ENCODE measurements at places on chromosomes 5 and 9.
A peak's percentile ranks its signal among the peaks of the same experiment; 100 is the strongest.

GRCh38 chr5:173704615-173705511, 88.4 kb upstream of the BOD1 start:
- no peak for DNase-seq

DNA sequence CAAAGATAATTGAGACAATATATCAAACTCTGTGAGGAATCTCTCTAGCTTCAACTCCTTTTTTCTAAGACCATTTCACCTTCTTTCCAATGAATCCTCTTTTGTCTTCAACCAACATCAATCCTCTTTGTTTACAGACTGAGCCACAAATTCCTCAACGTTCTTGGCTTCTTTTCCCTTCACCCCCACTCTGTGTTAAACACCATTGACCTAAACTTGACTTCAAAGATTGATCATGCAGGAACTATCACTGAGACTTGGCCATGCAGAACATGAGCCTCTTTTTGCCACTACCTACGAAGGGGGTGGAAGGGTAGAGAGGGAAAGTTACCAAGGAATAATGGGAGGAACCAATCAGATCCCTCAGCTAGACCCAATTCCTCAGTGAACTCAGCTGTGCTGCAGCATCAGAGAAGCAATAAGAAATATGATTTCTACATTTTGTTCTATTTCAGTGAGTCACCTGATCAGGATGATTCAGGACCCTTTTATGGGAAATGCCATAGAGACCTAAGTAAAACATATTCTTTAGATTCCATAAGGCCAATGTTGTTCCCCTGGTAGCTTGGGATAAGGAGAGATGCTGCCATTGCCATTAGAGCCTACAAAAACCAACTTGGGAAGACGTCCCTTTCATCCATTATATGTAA, 187.7 kb upstream of the RGMB start:
- DNase-seq = no peak

DNA sequence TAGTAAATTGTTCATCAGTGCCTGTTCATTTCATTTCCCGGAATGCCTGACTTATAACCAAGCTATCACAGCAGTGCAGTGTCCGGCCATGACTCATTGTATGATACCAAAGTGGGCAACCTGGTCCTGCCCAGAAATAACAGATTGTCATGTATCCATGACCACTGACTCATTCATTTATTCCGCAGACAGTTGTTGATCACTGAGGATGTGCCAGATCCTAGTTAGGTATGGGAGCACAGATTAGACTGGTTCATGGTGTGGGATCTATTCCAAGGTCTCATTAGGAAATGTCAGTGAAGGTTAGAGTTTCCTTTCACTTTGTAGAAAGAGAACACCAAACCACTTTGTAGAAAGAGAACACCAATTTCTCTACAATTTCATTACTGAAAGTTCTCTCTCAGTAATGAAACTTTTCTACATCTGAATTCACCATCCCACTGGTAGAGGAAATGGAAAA, 8.7 kb downstream of the NREP start:
- no peak for DNase-seq

GRCh38 chr5:172556971-172557461, 84.0 kb upstream of the NEURL1B start:
- no peak for DNase-seq

- no peak for DNase-seq
Measured at GRCh38 chr5:61999371-61999770, 306.6 kb upstream of the KIF2A start.

- no peak for DNase-seq
Measured at GRCh38 chr5:4017076-4017803, 421.6 kb downstream of the IRX1 start.

- DNase-seq = no peak
Measured at GRCh38 chr5:74446725-74447241, 193.7 kb downstream of the ENC1 start.

GRCh38 chr5:173016598-173017046, 33.1 kb downstream of the ATP6V0E1 start:
- DNase-seq = no peak

- DNase-seq = no peak
Measured at GRCh38 chr5:61306531-61307131, 25.4 kb upstream of the ZSWIM6 start.

DNA sequence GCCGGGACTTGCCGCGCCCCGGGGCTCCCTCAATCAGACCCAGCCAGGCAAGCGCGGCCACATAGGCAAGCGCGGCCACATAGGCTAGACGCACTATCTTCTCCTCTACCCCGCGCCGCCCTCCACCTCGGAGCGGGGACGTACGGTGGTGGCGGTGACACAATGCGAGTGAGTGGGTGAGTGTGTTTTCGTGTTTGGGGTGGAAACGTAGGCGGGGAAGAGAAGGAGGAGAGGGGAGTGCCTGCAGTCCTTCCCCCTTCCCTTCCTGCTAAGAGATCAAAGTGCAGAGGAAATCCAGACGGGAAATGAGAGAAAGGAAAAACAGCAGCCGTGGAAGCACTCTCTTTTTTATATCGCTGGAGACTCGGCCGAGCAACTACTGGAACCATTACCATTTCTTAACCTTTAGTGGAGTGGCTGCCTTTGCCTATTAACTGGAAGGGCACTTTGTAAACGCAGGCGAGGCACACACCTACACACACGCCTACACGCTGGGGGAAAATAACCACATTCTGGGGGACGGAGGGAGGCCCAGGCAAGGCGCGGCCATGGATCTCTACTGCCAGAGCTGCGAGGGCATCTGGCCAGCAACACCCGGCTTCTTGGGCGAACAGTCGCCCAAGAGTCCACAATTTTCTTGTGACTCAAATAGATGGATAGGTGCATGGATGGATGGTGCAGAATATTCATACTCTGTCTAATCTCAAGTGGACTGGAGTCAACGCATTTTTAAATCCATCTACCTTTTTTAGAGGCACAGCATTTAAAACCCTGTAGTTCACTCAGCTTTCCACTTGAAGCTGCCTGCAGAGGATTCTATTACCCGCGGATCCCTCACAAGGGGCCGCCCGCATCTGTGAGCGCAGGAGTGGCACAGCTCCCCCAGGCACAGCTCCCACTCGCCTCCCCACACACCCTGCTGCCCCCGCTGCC, 2.1 kb downstream of the EDIL3 start:
- DNase-seq = peak; percentile 78

GRCh38 chr5:18010053-18010452, 375.8 kb downstream of the TAF11L14 start:
- DNase-seq = no peak

- DNase-seq = no peak
Measured at GRCh38 chr5:132485641-132486317, 4.8 kb downstream of the IRF1 start.

DNA sequence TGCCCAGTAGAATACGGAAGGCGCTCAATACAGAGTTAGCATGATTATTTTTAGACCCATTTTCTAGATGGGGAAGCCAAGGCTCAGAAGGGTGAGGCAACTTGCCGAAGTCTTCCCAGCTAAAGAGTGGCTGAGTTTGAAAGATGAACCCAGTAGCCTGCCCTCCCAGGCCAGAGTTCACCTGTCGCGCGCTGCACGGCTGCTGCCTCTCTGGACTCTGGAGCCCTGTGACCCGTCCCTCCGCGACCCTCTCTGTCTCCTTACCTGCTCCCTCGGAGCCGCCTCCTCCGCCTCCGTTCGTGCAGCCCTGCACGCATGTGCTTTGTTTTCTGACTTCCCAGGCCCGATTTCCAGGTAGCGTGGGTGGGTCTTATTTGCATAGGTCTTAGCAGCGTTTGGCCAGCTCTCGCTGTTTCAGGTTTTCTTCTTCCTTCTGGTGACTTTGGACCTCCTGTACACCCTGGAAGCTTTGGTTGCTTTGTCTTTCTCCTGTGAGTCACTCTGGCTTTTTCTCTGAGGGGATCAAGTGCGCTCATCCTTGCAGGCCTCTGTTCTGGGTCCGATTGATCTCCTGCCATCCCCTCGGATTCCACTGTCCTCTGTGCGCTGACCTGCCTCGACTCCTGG, at the start of gene RNF183:
RNF183 (minus strand) TSS at position 585 of the 627 bp plus-strand sequence. CDS start 5,192 bp downstream, outside the sequence.
- DNase-seq = no peak

- no peak for DNase-seq
Measured at GRCh38 chr5:150298701-150299451, 3.8 kb downstream of the ARSI start.

DNA sequence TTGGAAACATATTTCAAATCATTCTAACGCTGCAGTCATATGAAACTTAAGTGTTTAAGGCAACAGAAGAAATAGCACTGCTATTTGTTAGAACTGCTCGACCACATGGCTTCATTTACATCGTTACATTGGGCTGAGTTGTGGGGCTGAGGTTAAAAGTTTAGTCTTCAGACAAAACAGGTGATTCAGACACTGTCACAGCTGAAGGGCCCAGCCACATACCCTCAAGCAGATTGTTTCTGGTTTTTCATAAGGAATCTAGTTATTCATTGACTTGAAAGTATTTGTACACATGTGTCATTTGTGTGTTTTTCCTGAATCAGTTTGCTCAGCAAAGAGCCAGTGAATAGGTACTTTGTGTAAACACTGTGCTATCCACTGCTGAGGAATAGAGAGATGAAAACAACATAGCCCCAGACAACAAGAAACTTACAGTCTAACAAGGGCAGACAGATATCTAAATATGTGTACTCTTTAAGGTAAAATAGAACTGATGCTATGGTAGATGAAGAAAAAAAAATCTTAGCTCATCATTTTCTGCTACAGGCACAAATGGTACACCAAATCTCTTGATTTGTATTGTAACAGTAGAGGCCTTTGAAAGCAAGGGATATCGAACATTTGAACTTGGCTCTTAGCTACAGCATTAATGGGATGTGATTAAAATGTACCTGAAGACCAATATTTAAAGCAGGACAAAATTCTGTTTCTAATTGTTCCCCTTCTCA, 357.6 kb upstream of the RPS23 start:
- DNase-seq = peak; percentile 17

GRCh38 chr5:20032896-20033295, 44.9 kb upstream of the CDH18 start:
- DNase-seq = no peak

Measured in NCI-H748 treated with DMSO at 0.1 percent for 48 hours (cell line).